ENCODE measurements at places on chromosomes 6 and 20.

DNA sequence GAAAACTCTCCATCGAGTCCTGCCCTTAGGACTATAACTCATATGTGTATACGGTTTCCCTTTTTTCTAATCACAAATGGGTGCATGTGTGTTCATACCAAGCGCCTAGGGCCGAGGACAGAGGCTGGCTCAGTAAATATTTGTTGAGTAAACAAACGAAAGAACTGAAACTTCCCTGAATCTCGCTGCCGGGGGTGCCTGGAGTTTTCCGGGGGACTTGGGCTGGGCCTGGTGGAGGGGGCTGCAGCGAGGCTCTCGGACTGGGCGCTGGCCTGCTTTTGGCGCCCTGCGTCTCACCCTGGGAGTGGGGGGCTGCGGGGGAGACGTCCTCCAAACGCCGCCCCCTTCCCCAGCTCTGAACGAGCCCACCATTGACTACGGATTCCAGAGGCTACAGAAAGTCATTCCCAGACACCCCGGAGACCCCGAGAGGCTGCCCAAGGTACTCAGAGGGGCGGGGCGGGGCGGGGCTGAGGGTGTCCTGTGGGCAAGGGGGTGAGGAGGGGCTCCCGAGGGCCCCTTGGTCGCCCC, 49.0 kb downstream of the CPXM1 start:
- DNase-seq = no peak

DNA sequence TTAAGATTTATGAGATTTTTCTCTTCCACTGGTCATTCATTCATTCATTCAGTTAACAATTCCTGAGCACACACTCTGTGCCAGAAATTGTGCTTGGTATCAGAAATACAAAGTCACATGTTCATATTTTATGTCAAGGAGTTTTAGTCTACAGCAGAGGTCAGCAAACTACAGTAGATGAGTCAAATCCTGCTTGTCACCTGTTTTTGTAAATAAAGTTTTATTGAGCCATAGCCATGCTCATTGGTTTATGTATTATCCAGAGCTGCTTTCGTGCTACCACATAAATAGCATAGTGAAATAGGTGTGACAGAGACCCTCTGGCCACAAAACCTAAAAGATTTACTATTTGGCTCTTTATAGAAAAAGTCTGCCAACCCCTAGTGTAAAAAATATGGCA, 46.8 kb downstream of the THEMIS start:
- DNase-seq = peak; percentile 25

GRCh38 chr6:21918666-21919065, 325.1 kb downstream of the SOX4 start:
- peak; percentile 53 for DNase-seq

GRCh38 chr20:37229357-37229756, 32.3 kb downstream of the GHRH start:
- no peak for DNase-seq

GRCh38 chr6:68094070-68094469, 541.0 kb upstream of the ADGRB3 start:
- no peak for DNase-seq

GRCh38 chr20:32819992-32820697, 391 bp downstream of the MAPRE1 start:
- peak; percentile 45 for DNase-seq

DNA sequence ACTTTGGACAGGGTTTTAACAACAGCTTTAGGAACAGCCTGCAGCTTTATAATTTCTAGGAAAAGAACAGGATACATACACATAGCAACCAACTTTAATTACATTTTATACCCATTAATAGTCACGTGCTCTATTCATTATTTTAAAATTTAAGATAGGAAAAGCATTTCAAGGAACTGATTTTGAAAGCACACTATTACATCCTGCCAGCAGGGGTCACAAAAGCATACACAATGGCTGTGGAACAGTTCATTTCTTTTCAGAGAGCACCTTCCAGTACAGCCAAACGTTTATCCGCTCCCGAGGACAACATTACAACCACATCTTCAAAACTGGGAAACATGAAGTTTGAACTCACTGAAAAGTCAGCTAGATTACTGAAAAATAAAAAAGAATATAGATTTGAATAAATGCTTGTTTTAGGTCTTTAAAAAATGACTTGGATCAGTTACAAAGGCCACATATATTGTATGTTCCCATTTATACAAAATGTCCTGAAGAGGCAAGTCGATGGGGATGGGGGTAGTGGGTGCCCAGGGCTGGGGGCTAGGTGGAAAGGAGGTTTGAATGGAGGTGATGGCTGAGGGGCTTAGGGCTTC, 104.6 kb upstream of the EXOC2 start:
- DNase-seq = peak; percentile 63

GRCh38 chr20:47466213-47466612, 35.5 kb upstream of the NCOA3 start:
- no peak for DNase-seq

DNA sequence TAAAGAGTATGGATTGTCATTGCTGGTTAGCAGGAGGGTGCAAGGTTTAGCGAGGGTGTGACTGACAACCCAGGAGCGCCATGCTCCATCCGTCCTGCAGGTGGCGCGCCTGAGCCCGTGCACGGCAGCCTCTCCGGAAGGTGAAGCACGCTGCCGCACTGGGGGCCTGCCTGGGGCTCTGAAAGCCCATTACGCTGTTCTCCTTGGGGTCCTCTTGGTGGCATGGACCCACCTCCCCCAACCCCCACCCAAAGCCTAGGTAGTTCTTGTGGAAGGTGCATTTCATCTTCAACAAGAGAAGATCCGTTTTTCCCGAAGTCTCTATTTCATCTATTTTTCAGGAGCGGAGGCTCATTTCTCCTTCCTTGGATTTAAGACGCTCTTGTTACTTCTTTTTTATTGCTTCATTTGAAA, 197.4 kb upstream of the KCNG1 start:
- DNase-seq = peak; percentile 21

GRCh38 chr20:6509374-6509773, 258.1 kb upstream of the BMP2 start:
- no peak for DNase-seq

DNA sequence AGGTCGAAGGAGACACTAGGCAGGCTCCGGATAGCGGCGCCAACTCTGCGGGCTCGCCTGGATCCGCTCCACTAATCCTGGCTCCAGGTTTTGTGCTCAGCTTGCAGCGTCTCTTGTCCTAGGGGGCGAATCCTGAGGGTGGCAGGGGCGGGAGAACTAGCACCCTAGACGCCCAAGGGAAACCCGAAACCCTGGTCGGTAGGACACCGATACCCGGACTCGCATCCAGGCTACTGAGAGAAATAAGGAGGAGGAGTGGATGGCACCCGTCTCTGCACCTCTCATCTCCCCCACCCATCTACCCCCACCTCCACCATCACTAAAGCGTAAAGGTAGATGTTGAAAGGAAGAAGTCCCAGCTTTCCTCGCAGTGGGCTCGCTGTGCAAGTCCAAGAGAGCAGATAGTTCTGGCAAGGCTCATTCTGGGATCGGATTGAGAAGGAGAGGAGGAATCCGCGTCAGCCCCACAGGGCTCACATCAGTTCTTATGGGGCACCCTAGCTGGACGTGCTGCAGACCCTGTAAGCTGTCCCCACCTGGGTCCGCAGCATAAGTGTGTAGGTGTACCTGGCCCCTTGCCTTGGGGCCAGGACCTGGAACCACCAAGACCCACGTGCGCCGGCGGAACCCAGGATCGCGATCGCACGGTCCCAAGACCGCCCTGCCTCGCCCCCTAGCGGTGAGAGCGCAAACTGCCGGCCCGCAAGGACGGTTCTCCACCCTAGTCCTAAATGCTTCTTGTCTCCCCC, 6.9 kb downstream of the SLC32A1 start:
- peak; percentile 73 for DNase-seq

- DNase-seq = peak; percentile 98
Measured at GRCh38 chr6:54935739-54936138, 89.2 kb downstream of the FAM83B start.

DNA sequence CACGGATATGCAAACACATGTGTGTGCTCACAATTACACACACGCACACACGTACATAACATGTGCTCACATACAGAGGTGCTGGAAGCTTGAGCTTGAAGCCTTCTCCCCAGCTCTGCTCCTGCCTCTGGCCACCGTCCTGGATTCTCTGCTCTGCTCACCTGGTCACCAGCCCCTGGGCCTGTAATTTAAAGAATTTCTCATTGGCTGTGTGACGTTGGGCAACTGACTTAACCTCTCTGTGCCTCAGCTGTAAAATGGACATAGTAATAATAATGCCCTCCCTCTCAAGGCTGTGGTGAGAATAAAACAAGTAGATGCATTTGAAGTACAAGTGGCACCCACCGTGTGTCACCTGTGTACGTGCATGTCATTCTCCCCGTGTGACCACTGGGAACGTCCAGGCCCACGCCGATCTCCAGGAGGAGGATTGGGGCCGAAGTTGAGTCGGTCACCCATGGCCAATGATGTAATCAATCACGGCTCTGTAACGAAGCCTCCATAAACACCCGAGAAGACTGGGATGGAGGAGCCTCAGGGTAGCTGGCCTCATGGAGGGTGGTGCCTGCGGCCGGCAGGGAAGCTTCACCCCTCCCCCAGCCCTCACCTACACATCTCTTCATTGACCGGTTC, 160.9 kb upstream of the AFDN start:
- DNase-seq = no peak

DNA sequence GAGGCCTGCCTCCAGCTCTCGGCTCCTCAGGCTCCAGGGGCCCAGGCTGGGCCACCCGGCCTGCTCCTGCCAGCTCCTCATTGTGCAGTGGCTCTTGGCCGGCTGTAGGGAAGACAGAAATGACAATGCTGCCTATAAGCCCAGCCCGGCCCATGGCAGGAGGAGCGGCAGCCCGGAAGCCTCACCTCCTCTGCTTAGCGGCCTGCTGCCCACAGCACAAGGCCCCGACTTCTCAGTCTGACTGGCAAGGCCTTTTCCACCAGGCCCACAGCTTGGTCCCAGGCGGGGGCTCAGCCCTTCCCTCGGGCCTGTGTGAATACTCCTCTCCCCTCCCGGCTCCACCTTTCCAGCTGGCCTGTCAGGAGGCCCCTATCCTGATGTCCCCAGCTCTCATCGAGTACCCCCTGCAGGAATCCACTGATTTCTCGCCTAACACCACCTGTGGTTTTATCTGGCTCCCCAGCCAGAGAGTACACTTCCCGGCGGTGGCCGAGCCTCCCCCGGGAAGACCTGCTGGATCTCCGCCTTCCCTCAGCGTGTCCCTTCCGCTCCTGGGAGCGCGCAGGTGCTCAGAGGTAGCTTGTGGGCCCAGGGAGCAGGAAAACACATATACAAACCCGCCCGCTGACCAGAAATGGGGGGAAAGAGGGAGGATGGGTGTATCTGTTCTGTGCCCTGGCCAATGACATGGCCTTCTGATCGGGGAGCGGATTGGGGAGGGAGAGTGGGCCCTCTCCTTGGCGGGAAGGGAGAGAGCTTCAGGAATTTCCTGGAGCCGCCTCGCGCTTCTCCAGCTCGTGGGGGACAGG, 963 bp downstream of the DDRGK1 start:
- DNase-seq = peak; percentile 25

- DNase-seq = no peak
Measured at GRCh38 chr6:70150521-70150920, 152.4 kb downstream of the COL9A1 start.

- DNase-seq = peak; percentile 45
Measured at GRCh38 chr6:169950558-169950957, 199.1 kb downstream of the ERMARD start.

DNA sequence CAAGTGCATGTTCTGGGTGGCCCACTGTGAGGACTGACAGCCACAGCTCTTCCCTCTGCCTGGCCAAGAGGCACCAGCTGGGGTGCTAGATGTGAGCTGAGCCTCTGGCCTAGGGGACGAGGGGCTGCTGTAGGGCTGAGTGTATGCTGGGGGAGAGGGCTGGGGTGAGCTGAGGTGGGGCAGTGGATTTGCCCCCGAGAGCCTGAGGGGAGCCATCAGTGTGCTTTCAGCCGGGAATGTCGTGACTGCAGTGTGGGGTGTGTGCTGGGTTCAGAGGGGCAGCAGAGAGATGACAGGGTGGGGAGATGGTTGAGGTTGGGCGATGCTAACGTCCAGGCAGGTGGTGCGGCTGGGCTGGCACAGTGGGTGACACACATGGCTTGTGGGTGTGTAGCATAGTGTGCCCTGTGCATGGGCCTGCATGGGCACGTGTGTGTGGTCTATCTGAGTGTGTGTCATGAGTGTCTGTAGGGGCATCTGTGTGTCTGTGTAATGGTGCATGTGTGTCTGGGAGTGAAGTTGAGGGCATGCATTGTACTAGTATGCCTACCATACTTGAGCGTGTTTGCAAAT, 46.0 kb upstream of the BLCAP start:
- DNase-seq = no peak

DNA sequence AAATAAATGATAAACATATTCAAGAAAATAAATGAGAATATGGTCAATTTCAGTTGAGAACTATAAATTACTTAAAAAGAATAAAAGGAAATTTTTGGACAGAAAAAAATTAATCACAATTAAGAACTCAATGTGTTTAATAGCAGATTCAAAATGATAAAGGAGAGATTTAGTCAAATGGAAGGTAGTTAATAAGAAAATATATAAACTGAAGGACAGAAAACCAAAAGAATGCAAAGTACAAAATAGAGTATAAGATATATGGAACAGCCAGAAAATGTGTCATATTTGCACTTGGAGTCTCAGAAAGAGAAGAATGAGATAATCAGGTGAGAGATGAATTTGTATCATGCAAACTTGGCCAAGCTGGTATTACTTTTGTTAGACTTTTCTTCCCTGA, 201.8 kb upstream of the ARID1B start:
- DNase-seq = no peak

DNA sequence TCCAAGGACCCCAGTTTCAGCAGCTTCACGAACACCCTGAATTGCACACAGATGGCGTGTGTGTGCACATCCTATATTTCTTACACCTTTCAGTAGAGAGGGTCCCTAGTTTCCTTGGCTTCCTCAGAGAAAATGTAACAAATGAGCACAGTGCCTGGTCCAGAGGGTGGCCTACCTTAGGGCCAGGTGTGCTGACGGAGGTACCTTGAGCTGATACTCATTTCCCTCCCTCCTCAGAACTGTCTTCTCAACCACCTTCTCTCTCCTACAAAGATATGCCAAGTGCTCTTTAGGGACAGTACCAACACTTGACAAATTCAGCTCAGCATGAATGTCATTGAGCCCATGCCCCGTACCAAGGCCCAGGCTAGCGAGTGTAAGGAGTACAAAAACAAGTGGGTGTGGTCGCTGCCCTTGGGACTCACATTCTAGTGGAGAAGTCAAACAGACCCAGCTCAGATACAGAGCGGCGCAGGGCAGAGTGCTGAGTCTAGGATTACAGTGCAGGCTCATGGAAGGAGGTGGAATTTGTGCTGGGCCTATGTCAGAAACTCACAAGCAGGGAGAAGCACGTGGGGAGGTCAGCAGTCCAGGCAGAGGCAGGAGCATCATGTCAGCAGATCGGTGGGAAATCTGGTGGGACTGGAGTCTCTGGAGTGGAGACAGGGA, 9.6 kb upstream of the BPHL start:
- no peak for DNase-seq

- peak; percentile 87 for DNase-seq
Measured at GRCh38 chr6:58198301-58198700, 880.9 kb downstream of the PRIM2 start.

- DNase-seq = no peak
Measured at GRCh38 chr6:94071835-94072234, 652.5 kb upstream of the EPHA7 start.

GRCh38 chr6:41670703-41671360, 32.6 kb downstream of the MDFI start:
- no peak for DNase-seq

Measured in epithelial cell of esophagus (primary cell).